PC-9 (cell line): ENCODE measurements at places on chromosomes 2 and 18. TPM values are rescaled to one million over a fixed set of nuclear protein-coding genes. Genes with fewer than 3 reads are reported as not detected.

DNA sequence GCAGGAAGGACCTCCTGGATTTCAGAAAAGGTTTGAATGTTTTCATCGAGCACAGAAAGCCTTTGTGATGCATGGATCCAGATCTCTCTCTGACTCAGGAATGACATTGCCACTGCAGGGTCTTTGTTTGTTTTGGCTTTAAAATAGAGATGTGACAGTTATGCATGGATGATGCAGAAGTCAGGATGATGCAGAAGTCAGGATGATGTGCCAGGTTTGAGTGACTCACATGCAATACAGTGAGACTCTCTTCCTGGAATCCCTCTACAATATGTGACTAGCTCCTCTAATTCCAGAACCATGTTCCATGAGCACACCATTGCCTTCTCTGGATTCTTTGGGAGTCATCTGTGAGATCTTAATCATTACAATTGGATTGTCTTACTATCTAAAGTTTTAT lies 177.9 kb upstream of the RAB6C start:
- no peak for DNase-seq

Gene EPB41L3
- not detected in 2 replicates for total RNA-seq

- DNase-seq = no peak
These were observed 36.4 kb downstream of the ATP6V1C2 start for GRCh38 chr2:10757814-10758286.

DNA sequence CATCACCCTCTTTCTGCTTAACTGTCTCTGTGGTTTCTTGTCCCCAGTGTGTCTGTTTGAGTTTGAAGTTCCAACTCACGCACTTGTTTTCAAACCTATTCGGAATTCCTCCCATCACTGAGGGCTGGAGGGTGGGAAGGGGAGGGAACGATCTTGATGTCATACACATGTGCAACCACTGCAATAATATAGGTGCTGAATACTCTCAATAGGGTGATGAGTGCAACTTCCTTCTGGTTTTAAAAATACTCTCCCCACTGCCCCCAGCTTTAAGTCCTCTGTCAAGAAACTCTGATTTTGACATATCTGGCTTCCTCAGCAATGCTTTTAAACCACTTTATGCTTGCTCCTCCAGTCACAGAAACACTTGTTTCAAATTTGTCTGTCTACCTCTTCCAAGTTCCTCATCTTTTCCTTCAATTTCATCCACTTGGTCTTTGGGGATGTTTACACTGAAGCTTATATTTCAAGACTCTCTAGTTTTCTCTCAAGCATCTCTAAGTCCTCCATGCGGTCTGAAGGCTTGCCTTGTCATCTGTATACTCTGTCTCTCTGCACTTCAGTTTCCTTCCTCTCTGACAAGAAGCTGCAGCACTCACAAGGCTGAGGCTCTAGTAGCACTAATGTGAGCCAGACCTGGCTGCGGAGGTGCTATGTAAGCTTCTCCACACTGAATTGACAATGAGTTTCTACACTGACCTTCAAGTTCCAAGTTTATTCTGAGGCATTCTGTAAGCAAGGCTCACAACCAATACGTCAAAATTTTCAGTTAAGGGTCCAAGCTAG lies 422.3 kb downstream of the ZEB2 start:
- no peak for DNase-seq

DNA sequence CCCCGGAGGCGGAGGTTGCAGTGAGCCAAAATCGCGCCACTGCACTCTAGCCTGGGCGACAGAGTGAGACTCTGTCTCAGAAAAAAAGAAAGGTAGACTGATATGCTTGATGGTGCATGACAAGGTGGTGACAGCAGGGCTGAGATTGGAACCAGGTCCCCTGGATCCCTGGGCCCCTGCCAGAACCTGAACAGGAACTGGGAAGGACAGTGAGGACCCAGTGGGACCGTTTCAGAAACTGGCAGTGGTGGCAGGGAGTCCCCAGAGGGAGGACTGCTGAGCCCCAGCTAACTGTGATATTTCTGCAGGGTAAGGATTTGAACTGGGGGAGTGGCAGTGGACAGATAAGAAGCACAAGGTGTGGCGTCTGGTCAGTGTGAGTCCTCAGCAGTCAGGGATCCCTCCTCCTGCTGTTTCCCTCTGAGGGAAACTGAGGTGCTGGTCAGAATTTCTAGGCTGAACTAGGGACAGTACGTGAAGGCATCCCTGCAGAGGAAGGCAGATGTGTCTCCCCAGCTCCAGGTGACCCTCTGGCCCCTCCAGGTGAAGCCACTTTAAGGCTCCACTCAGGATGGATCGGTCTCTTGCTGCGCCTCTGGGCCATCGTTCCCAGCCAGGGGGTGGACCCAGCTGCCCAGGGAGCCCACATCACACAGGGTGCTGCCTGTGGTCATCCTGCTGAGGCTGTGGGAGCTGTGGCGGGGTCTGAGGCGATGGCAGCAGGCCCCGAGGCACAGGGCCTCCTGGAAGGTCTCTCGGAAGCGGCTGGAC lies 5.6 kb downstream of the NMUR1 start:
- no peak for DNase-seq

- DNase-seq = no peak
These were observed 106.4 kb upstream of the SERTAD2 start for GRCh38 chr2:64760128-64760527.

Gene RTP5
- total RNA-seq = not detected in 2 replicates

DNA sequence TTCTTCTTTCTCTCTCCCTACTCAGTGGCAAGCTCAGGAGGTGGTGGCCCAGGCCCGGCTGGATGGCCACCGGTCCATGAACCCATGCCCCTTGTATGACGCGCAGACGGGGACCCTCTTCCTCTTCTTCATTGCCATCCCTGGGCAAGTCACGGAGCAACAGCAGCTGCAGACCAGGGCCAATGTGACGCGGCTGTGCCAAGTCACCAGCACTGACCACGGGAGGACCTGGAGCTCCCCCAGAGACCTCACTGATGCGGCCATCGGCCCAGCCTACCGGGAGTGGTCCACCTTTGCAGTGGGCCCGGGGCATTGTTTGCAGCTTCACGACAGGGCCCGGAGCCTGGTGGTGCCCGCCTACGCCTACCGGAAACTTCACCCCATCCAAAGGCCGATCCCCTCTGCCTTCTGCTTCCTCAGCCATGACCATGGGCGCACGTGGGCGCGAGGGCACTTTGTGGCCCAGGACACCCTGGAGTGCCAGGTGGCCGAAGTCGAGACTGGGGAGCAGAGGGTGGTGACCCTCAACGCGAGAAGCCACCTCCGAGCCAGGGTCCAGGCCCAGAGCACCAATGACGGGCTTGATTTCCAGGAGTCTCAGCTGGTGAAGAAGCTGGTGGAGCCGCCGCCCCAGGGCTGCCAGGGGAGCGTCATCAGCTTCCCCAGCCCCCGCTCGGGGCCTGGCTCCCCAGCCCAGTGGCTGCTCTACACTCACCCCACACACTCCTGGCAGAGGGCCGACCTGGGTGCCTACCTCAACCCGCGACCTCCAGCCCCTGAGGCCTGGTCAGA lies 1.8 kb downstream of the NEU2 start:
- DNase-seq = no peak

- DNase-seq = no peak
These were observed 227.0 kb upstream of the SMAD7 start for GRCh38 chr18:49177812-49178211.

DNA sequence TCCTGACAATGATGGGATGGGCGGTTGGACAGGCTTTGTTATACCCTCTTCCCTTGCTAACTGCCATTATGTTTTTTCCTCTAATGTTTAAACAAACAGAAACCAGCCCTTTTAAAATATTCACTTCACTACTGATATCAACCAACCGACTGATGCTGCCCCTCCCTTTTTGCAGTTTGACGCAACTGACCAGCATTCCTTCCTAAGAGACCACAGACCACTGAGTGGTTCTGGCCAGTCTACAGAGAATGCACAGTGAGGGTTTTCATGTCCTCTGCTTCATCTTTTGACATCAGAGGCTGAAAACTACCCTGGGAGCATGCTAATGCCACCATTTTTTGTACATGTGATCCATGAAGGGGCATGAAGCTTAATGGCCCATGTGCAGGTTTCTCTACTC lies 85.3 kb downstream of the CYP26B1 start:
- DNase-seq = no peak

Gene CPS1
- 20.3 and 27.5 TPM in 2 replicates for total RNA-seq

DNA sequence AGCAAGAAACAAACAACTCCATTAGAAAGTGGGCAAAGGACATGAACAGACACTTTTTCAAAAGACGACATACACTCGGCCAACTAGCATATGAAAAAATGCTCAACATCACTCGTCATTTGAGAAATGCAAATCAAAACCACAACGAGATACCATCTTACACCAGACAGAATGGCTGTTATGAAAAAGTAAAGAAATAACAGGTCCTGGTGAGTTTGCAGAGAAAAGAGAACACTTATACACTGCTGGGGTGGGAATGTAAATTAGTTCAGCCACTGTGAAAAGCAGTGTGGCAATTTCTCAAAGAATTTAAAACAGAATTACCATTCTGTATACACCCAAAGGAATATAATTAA lies 130.5 kb downstream of the PLCL1 start:
- DNase-seq = no peak

DNA sequence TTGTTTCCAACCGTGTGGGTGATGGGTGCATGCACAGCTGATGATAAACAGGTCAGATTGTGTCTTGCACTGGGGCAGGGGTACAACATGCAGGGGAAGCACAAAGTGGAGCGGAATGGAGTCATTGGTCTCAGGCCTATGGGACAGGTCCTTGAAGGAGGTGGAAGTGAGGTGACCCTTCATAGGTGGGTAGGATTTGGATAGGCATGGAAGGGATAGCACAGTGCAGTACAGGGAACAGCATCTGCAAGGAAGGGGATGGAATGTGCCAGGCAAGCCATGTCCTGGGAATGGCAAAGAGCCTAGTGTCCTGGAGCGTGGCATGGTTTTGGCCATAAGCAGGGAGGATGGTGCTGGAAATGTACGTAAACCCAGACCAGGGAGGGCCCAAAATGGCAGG lies 143.9 kb downstream of the CAPN13 start:
- DNase-seq = no peak

- no peak for DNase-seq
These were observed 159.6 kb downstream of the BAZ2B start for GRCh38 chr2:159456500-159457426.

DNA sequence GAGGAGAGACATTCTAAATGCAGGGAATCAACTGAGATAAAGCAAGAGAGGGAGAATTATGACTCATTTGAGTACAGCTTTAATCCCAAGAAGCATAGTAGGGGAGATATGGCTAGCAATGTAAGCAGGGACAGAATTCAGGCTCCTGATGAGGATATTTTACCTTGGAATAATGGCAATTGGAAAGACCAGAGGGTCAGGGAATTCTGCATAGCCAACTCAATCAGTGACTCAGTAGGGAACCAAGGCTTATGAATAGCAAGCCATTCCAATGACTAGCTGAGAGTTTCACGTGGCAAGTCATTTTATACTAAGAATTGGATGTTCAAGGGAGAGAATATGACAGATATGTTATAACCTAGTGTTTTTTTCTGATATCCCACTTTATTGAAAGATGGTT lies 563.8 kb upstream of the NETO1 start:
- DNase-seq = no peak

GRCh38 chr2:80476535-80477117 lies 172.1 kb upstream of the LRRTM1 start:
- DNase-seq = no peak

Gene CIB4
- total RNA-seq = not detected in 2 replicates

DNA sequence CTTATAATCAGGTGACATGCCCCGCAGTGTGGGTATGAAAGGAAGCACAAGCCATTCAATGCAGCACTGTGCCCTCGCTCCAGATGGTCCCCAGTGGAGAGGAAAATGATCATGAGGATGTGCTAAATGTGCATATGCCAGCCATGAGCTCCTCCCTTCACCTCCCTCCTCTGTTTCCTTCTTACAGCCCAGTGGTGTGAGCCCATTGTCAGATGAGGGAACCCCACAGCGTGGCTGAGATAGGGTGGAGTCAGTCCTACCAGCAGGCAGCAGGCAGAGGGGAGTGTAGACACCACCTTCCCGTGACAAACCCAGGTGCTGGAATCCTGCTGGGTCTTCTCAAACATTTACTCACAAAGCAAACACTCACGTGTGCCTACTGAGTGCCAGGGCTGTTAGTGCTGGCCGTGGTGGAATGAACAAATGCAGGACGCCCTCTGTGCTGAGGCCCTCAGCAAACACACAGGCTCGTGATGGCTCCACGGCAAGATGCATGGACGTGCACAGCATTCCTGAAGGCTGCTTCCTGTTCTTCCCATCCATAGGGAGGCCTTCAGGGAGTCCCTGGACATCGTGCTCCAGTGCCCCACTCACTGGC lies 181.7 kb upstream of the TPO start:
- DNase-seq = no peak
